ENCODE measurements at places on chromosomes 4 and X. TPM values are rescaled to one million over a fixed set of nuclear protein-coding genes. Genes with fewer than 3 reads are reported as not detected.

GRCh38 chrX:55490974-55491373 is 1.3 kb upstream of the USP51 start:
- no peak for DNase-seq

GRCh38 chr4:41446391-41446790 is 91.6 kb upstream of the LIMCH1 start:
- DNase-seq = no peak

DNA sequence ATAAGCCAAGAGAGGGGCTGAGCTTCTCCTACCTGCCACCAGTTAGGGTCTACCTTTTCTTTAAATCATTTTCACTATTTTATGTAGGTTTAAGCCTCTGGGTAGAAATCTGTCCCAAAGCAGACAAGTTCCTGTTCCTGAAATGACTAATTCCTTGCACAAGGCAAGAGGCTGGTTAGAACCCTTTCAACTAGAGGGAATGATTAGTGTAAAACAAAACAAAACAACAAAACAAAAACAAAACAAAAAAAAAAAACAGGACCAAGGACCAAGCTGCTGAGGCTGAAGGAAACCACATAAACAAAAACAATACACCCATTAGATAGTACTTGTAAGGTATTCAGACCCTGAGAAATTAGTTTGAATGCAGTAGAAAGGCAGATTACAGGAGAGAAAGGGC is 62.7 kb downstream of the MAML3 start:
- no peak for DNase-seq

DNA sequence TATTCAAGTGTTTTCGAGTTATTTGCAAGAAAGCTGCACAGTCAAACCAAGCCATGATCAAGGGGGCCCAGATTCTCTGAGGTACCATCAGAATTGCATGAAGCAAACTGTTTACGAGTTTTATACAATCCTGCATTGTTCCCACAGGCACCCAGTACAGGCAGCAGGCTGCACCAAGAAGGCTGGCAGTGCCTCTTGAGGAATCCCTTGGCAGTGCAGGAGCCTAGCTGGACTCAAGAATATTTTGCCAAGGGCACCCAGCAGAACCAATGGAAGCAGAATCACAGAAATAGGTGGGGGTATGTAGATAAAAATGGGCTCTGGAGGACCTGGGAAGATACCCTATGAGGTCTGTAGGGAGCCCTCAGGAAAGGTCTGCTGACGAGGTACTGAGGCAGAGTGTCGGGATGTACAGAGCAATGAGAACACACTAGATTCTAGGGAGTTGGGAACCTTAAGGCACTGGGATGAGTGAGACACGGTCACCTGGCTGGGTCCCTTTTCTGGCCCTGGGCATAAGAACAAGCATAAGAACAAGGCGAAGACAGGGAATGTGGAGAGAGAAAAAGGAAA is 2.5 kb upstream of the PLP1 start:
- DNase-seq = peak; percentile 31

GRCh38 chrX:119753001-119753400 is 5.4 kb upstream of the SOWAHD start:
- DNase-seq = no peak

DNA sequence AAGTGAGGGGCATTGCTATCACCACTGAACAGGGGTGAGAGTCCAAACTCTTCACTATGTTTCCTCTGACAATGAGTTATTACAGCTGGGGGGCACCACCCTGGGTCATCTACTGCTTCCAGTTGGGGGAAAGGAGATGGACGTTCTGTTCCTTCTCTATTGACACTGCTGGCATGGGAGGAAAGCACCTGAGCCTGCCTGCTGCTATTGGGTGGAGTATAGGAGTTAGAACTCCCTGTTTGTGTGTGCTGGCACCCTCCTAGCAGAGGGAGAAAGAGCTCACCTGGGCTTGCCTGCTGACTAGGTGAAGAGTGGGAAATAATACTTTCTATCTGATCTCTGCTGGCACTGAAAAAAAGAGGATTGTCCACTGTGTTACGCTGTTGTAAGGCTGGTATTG is 163.8 kb downstream of the MSN start:
- DNase-seq = no peak

DNA sequence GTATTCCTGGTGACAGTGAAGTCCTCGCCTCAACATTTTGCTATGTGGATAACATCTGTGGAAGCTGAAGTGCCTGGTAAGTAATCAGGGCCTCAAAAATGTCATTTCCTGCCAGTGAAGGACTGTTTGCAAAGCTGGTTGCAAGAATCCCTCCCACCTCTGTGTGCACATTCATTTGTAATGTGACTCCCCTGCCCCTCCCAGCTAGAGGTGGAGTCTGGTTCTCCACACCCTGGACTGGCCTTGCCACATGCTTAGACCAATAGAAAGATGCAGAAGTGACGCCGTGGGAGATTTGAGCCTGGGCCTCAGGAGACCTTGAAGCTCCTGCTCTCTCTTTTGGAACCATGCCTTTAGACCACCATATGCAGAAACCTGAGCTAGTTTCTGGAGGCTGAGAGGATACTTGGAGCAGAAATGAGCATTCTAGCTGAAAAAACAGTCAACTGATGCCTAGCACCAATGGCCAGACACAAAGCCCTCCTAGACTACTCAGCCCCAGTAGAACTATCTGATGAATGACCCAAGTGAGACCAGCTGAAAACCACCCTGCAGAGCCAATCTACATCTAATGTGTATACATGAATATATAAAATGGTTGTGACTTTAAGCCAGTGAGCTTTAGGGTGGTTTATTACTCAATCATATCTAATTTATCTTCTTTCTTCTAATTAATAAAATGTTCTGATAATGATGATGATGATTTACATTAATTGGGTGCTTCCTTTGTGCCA is 47.8 kb upstream of the CRMP1 start:
- peak; percentile 88 for DNase-seq

DNA sequence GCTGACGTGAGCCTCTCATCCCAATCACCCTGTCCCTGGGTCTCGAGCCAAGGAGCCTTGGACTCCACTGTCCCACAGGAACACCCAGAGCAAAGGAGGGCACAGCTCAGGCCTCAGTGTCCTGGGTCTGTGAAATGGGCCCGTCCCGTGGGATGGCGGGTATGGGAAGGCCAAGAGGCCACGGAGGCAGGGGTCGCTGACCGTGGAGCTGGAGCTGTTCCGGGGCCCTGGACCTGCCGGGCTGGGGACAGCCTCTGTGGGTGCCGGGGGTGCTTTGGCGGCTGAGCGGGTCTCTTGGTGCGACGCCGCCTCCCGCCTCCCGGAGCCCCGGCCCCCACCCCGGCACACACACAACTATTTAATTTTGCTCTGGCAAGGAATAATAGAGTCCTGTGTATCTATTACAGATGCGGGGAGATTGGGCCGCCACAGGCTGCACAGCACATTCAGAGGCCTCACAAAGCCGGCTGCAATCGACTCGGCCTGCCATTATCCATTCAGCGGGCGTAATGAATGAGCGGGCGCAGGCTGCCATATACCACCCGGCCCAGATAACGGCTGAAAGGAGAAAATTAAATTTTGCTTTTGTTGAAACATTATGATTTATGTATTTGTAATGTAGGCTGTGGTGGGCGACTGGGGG is 83.9 kb upstream of the NKX1-1 start:
- no peak for DNase-seq

GRCh38 chrX:30317308-30317707 is 8.1 kb upstream of the NR0B1 start:
- DNase-seq = no peak

DNA sequence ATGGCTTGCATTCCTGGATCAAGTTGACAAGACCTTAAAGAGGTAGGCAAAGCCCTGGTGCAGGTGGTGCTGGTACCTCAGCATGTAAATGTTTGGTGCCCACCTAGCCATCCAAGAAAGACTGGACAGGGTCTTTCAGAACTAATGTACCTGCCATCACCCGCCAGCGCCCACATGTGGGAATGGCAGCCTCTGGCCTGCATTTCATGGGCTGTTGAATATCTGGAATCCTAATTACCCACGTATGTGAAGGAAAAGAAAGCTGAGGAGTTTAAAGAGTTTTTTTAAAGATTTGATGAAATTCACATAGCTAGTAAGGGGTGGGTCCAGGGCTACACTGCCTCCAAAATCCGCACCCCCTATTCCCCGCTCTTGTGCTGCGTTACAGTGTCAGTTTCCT is 8.6 kb upstream of the CCDC149 start:
- DNase-seq = no peak

GRCh38 chrX:134181275-134181660 is 55.7 kb upstream of the CCDC160 start:
- no peak for DNase-seq

DNA sequence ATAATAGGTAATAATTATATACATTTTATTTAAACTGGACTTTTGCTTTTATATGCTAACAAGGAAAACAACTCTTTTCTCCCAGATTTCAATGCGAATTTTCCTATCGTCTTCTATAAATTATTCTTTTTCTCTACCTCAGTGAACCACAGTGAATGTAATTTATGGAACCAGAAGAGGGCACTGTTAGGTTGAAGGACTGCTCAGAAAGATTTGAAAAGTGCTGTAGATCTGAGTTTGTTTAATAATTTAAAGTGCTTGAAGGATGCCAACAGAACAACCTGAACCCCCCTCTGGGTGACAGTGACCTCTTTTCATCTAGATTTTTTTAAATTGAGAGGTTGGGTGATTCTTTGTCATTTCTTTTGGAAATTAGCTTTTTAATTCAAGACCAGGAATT is 54.9 kb downstream of the PHOX2B start:
- peak; percentile 19 for DNase-seq

DNA sequence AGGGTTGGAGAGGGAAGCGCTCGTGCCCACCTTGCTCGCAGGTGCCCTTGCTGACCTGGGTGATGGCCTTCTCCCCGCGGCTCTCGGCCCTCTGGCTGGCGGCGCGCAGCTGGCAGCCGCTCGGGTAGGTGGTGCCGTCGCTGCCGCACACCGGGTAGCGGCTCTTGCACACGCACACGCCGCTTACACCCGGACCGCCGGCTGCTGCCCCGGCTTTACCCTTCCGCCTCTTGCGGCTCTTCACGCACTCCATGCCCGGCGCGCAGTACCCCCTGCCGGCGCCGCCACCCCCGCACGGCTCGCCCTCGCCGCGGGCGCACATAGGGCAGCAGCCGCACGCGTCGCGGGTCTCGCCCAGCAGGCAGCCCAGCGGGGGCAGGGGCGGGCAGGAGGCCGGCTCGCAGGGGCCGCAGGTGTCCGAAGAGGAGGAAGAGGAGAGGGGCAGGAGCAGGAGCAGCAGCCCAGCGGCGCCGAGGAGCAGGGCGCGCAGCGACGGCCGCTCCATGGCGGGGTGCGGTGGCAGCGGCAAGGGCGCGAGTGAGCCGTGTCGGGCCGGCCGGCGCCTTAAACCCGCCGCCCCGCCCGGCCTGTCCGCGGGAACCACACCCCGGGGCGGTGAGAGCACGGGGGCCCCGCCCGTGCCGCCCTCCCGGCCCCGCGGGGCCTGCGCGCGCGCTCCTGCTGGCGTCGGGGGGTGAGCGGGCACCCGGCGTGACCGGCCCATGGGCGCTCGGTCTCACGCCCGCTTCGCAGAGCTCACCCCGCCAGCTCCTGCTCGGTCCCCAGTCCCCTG is at the start of gene IGFBP7:
Gene IGFBP7, minus strand, starts transcription at position 539 of the 793 bp plus-strand sequence. Its CDS starts 34 bp downstream, at position 505.
- peak; percentile 46 for DNase-seq

- no peak for DNase-seq
Observed at GRCh38 chr4:65635051-65635821, 35.1 kb downstream of the EPHA5 start.

DNA sequence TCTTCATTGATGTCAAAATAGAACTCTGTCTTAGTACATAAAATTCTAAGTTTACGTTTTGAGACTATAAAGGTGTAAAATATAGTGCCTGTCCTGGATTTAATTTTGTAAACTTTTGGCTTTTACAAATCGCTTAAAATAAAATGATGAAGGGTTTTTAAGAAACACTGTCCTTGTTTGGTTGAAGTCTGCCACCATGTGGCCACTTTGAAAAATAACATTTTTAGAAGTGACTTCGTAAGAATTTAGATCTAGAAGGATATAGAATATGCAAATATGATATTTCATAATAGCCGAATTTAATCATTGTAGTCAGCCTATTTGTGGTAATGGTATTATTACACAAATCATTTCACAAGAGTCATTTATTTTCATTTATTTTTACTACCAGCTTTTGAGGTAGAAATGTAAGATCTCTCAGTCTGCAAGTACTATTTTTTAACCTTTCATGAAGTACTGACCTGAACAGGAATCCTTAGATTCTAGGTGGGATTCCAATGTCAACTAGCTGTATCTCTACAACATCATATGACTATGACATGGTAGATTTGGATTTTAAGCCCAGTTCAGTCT is 31.0 kb upstream of the FAT4 start:
- peak; percentile 4 for DNase-seq

- DNase-seq = no peak
Observed at GRCh38 chr4:174137698-174138097, 145.8 kb downstream of the FBXO8 start.

GRCh38 chr4:5797866-5798265 is 86.9 kb downstream of the EVC start:
- DNase-seq = no peak

GRCh38 chr4:105543346-105543745 is 9.1 kb upstream of the ARHGEF38 start:
- no peak for DNase-seq

DNA sequence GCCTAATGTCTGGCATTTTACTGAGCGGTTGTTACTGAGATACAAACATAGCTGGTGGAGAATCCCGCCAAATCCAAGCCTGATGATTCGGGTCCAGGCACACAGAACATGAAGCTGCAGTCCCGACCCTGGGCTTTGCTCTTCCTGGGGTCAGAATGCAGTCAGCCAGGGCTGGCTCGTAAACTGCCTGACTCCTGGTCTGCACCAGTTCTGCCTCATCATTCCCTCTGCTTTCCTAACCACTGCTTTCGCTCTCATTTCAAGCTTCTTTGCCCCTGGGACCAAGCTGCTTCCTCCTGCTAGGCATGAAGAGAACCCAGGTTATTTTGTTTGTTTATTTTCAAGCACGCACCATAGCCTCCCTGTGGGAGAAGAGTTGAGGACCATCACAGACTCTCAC is 39.3 kb downstream of the GATB start:
- DNase-seq = no peak

- DNase-seq = no peak
Observed at GRCh38 chrX:47191331-47191730, 2.3 kb upstream of the UBA1 start.

GRCh38 chr4:75142382-75142781 is 209.5 kb downstream of the PARM1 start:
- DNase-seq = no peak

GRCh38 chr4:145769450-145770037 is 89.6 kb downstream of the C4orf51 start:
- no peak for DNase-seq

The WFS1 gene
- total RNA-seq = 19.3 TPM

The HMGN5 gene
- 9.1 TPM for total RNA-seq

The TMSB15A gene
- 31.4 TPM for total RNA-seq

The ADGRG4 gene
- total RNA-seq = not detected

The MAGEE2 gene
- not detected for total RNA-seq

The MSX1 gene
- total RNA-seq = 18.7 TPM

The ABCG2 gene
- 3.1 TPM for total RNA-seq

The MAGEB2 gene
- total RNA-seq = 42.1 TPM

The PPP2R2C gene
- total RNA-seq = 1.0 TPM

The TRIM2 gene
- total RNA-seq = 6.7 TPM

The PABPC1L2A gene
- total RNA-seq = not detected
